Head of caudate nucleus (tissue), 42 donors: ENCODE measurements at places on chromosomes 2 and 18.

DNA sequence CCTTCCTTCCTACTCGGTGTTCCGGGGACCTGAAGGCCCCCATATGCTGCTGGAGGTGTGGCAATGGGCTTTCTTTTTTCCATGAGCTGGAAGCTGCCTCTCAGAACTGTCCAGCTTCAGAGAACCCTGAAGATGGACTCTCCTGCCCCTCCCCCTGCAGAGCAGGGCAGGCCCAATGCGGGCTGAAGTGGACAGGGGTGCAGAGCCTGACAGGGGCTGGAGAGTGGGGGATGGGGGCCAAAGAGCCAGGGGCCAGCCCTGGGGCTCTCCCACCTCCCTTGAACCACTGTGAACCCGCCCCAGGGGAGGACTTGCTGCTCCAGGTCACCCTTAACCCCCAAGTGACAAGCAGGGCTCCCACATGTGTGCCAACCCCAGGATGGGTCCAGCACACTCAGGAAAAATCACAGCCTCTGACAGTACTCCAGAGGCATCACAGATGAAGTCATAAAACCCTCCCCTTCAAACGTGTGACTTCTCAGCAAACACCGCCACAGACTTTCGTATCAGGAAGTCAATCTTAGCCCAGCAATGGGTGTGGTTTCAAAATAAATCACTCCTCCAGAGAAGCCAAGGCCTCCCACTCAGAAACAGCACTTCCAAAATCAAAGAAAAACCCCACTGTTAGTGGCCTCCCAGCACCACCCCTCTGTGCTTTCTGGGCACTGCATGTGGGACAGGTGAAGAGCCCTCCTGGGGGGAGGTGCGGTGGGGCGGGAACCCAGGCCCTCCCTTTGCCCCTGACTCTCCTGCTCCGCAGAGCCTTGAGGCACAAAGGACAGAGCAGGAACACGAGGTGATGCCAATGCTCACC lies 135.8 kb downstream of the HDAC4 start:
- DNase-seq = peak; percentile 20

DNA sequence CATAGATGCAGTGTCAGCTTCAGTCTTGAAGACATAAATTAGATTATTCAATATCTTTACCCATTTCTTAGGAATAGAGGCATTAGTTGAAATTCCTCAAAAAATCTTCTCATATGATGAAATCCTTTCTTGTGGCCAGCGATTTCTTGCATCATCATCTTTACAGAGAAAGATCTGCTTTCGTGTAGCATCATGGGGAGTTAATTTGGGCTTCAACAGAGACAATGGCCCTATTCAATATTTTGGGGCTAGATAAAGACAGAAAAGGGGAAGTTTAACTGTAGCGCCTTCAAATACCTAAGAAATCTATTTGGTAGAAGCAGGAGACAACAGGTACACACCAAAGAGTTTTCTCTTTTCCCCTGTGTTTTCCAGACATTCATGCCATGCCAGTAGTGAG lies 73.8 kb downstream of the TGFA start:
- DNase-seq = no peak

DNA sequence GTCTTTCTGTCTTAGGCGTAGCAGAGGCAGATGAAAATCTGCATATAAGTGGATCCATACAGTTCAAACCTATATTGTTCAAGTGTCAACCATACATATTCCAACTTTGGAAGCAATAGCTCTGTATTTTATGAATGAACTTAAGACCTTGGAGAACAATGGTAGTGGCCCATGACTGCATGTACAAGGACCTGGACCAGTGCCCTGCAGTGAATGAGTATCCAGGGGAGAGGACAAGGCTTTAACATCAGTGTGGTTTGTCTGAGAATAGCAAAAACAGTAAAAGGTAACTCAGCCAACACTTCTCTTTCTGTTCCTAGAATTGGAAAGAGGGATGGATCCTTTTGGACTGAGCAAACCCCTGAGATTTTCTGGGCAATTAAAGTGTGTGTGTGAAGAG lies 230.8 kb upstream of the LINC00305 start:
- no peak for DNase-seq

DNA sequence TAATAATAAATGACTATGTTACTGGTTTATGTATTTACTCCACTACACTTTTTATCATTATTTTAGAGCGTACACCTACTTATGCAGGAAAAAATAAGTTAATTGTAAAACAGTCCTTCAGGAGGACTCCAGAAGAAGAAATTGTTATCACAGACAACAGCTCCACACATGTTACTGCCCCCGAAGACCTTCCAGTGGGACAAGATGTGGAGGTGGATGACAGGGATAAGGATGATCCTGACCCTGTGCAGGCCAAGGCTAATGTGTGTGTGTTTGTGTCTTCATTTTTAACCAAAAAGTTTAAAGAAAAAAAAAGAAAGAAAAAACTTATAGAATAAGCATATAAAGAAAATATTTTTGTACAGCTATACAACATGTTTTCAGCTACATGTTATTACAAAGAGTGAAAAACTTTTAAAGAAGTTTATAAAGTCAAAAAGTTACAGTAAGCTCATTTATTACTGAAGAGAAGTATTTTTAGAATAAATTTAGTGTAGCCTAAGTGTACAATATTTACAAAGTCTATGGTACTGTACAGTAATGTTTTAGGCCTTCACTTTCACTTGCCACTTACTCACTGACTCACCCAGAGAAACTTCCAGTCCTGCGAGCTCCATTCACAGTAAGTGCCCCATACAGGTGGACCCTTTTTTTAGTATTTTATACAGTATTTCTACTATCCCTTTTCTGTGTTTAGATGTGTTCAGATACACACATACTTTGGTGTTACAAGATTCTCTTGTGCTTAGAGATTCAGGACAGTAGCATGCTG lies 7.5 kb downstream of the TGFBRAP1 start:
- DNase-seq = no peak

DNA sequence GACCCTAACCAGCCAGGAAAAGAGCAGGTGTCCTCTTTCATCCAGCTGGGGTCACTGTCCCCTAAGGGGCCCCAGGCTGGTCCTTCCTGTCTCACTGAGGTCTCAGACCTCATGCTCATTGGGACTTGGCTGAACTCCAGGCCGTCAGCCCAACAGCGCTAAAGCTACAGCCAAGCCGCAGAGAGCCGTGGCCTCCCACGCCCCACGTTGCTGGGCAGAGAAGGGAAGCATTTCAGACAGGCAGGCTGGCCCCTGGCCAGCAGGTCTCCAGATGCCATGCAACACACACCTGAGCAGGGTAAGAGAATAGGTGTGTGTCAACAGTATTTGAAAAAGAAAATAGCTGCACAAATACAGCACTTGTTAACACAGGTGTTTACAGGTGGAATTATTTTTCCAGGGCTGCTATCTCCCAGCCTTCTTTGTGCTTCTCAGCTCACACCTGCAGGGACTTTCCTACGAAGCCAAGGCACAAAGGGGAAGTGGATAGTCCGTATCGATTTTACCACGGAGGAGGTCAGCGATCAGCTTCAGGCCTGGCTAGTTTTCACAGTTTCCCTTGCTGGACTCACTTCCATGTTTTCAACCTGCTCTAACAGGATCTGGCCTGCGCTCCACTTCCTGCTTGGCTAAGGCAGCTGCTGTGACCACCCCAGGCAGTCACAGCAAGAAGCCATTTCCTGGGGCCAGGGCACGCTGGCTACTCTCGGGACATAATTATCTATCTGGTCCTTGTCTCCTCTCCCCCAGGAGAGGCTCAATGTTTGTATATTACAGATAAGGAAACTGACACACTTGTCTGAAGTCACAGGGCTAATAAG lies 156.1 kb upstream of the ID2 start:
- DNase-seq = peak; percentile 51

GRCh38 chr18:73975266-73975665 lies 172.4 kb downstream of the FBXO15 start:
- DNase-seq = no peak

DNA sequence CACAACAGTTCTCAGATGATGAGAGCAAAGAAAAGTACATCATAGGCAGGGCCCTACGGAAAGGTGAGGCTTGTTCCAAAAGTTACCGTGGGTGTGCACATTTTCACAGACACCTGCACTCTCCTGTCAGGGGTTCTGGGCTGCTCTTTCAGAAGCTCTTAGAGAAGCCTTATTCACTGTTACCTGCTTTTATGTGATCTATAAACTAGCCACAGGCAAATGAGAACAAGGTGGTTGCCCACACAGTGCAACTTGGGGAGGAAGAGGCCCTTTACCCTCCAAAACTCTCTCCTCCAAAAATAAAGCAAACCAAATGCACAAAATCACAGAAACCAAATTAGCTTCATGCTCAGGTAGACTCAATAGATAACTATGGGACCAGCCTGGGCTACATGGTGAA lies 11.1 kb upstream of the CUL3 start:
- DNase-seq = no peak

DNA sequence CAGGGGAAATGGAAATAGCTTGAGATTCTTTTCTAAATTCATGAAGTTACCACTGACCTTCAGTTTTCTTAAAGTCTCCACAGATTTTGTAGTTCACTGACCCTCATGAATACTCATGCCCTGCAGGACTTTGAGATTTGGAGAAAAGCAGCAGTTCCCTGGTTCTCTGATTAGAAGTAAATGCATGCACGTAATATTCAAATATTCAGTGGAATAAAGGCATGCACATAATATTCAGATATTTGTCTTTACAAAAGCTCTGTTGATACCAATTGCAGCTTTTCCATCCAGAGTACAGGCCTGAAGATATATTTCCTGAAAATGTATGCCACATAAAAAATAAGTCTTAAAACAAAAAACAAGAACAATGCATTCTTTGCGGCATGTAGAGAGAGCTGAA lies 219.8 kb downstream of the ADCYAP1 start:
- DNase-seq = no peak

- DNase-seq = no peak
These were observed 569 bp downstream of the TMX3 start for GRCh38 chr18:68714366-68714711.

DNA sequence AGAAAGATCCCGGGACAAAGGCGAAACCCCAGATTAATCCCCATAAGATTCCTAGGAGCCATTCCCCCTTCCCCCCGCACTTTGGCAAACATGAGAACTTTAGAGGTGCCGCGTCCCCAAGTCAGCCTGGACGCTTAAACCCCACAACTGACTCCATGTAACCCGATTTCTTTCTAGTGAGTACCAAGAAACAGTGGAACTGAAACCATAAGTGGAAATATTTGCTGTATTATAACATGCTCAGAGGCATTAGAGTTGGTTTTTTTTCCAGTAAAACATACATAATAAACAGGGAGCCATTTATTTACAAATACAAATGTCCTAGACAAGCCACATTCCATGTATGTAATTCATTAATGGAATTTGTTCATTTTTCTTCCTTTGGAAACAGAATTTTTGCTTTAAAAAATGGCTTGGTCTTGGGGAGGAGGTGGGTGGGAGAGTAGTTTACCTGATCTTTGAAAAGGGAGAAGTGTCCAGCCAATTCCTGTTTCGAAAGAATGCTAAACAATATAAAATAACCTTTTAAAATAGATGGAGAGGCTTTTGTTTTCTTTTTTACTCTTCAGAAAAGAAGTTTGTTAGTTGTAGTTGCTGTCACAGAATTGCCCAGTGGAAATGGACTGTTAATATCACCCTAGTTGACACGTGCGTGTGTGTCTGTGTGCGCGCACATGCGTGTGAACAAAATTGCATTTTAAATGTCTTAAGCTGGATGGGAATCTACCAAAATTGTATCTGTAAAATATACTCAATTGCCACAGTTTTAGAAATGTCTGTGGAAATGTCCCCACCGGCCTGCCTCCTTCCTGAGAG lies 10.6 kb downstream of the POU3F3 start:
- no peak for DNase-seq

GRCh38 chr2:36560726-36561125 lies 37.2 kb downstream of the FEZ2 start:
- DNase-seq = no peak

- no peak for DNase-seq
These were observed 78.8 kb downstream of the TMEM17 start for GRCh38 chr2:62427146-62427545.

DNA sequence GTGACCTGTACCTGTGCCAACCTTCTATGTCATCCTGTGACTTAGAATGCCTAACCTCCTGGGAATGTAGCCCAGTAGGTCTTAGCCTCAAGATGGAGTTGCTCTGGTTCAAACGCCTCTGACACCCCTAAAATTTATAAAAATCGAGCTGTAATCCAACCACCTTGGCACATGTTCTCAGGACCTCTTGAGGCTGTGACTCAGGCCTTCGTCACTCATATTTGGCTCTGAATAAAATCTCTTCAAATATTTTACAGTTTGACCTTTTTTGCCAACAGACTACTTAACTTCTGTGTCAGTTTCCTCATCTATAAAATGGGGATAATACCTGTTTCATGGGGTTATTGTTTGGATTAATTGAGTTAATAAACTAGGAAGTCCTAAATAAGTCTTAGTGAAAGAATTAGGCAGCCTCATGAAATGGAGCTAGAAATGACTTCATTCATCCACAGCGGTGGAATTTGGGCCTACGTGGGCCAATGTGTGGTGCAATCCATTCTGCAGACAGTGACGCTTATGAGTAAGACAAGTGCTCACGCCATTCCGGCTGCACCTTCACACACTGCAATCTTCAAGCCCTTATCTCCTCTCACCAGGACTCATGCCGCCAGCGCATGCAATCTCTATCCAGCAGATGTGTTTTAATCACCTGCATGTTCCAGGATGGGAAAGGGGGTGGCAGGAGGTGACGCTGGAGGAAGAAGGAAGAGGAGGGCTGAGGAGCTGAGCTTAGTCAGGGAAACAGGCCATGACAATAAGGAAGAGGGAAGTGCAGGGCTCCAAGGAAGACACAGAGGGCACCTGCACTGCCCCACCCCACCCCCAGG lies 2.0 kb upstream of the UBE2F start:
- DNase-seq = no peak

DNA sequence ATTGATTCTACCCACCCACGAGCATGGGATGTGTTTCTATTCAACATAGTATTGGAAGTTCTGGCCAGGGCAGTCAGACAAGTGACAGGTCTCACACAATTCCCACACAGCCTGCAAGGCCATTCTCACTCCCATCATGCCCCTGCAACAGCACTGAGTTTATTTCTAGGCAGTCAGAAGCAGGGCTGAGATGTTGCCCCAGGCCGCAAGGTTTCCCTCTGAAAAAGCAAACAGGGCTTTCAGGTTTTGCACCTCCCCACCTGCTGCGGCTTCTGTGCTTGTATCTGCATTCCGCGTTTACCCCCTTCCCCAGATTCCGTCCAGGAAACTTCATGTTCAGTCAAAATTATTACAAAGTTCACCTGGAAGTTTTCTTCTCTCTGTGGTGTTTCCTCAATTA lies 9.4 kb upstream of the TACR1 start:
- no peak for DNase-seq

GRCh38 chr2:208252716-208253492 lies 2.0 kb downstream of the IDH1 start:
- DNase-seq = no peak

DNA sequence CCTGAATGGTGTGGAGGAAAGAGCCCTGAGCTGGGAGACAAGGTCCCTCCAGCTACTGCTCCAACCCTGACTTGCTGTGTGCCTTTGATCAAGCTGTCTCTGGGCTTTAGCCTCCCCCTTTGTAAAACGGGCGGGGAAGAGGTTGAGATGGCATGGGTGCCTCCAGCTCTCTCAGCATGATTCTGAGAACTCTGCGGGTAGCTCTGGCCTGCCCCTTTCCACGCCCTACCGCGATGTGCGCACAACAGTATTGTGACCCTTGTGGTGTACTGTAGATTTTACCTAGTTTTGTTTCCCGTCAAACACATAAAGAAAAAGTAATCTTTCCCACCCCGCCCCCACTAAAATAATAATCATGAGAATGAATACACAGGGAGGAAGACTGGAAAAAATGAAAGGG lies 5.3 kb downstream of the CD8A start:
- no peak for DNase-seq

- DNase-seq = no peak
These were observed 28.1 kb upstream of the SLC35G4 start for GRCh38 chr18:11581286-11581685.
